Gastroesophageal sphincter (tissue), 4 donors: ENCODE measurements at places on chromosomes 11 and 22.
A peak's percentile ranks its signal among the peaks of the same experiment; 100 is the strongest.

GRCh38 chr11:102390667-102391465 lies 43.9 kb downstream of the BIRC2 start:
- ATAC-seq = peak; percentile 71

GRCh38 chr22:38318792-38319773 lies 1.9 kb upstream of the CSNK1E start:
- ATAC-seq = no peak

GRCh38 chr11:17343907-17344306 lies 7.7 kb upstream of the NCR3LG1 start:
- no peak for ATAC-seq

DNA sequence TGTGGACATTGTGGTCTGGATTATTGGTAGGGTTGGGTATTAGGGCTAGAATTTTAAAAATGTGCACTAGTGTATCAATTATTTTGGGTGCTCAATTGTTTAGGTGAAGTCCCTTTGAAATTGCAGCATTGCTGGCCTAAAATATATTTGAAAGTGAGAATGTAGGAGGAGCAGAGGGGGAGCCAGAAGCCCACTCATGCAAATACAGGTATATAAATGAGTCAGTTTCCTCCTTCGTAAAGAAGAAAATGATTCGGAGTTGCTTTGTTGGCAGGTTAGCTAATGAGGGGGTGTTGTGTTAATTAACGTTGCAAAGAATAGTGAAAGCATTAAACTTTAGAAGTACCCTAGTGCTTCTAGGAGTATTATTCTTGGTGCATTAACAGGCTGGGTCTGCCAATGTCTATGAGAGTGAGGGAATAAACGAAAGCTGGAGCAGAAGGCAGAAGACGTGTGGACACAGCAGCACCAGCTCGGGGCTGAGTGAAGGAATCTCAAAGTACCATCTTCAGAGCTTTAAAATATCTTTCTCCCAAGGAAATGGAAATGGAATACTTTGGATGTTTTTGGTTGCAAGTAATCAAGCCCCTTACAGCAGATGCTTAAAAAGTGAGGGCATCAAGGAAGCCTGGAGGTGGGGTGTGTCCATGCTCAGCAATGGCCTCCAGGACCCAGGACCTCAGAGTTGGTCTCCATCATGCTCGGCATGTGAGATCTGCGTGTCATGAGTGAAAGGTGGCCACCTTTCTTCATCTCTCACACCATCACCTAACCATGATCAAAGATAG lies 522.9 kb downstream of the NTM start:
- no peak for ATAC-seq

GRCh38 chr22:48104766-48105165 lies 1342.3 kb downstream of the TBC1D22A start:
- no peak for ATAC-seq

GRCh38 chr11:117723277-117724024 lies 73.6 kb downstream of the DSCAML1 start:
- peak; percentile 40 for ATAC-seq
